Type B pancreatic cell (in vitro differentiated cells): ENCODE measurements at places on chromosomes 2 and 18. TPM values are rescaled to one million over a fixed set of nuclear protein-coding genes. Genes with fewer than 3 reads are reported as not detected.

DNA sequence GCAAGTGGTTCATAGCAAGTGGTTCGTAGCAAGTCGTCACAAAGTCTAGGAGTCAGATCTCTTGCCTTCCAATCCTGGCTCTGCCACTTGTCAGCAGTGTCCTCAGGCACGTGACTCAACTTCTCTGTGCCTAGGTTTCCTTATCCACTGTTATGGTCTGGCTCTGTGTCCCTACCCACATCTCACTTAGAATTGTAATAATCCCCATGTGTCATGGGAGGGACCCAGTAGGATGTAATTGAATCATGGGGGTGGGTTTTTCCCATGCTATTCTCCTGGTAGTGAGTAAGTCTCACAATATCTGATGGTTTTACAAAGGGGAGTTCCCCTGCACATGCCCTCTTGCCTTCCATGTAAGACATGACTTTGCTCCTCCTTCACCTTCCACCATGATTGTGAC, 51.8 kb upstream of the AP1S3 start:
- H3K4me3 ChIP-seq = no peak overlapping the region
- DNase-seq = no peak
- no peak overlapping the region for H3K27ac ChIP-seq
- peaks cover 42% of the 10 kb centered on the region for H3K36me3 ChIP-seq

DNA sequence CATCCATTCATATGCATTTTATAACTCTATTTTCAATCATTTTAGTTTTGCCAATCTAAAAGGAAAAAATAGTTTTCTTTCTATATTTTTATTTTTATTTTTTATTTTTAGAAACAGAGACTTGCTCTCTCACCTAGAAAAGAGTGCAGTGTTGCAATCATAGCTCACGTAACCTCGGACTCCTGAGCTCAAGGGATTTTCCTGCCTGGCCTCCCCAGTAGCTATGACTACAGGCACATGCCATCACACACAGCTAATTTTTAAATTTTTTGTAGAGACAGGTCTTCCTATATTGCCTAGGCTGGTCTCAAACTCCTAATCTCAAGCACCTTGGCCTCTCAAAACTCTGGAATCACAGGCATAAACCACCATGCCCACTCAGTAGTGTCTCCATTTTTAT, 125.5 kb upstream of the XIRP2 start:
- H3K36me3 ChIP-seq = no peaks in the 10 kb centered on the region
- H3K4me1 ChIP-seq = peaks cover 7% of the 10 kb centered on the region
- no peak overlapping the region for H3K4me3 ChIP-seq
- no peaks in the 10 kb centered on the region for H3K27me3 ChIP-seq

GRCh38 chr18:48784656-48785055, 166.1 kb downstream of the SMAD7 start:
- no peaks in the 10 kb centered on the region for H3K27me3 ChIP-seq
- no peak for DNase-seq
- H3K4me3 ChIP-seq = no peak overlapping the region

- peaks cover 33% of the 10 kb centered on the region for H3K36me3 ChIP-seq
- no peak overlapping the region for H3K4me3 ChIP-seq
- DNase-seq = no peak
- peaks cover 3% of the 10 kb centered on the region for H3K4me1 ChIP-seq
These were observed 35.9 kb downstream of the PTPN4 start for GRCh38 chr2:119795309-119796303.

DNA sequence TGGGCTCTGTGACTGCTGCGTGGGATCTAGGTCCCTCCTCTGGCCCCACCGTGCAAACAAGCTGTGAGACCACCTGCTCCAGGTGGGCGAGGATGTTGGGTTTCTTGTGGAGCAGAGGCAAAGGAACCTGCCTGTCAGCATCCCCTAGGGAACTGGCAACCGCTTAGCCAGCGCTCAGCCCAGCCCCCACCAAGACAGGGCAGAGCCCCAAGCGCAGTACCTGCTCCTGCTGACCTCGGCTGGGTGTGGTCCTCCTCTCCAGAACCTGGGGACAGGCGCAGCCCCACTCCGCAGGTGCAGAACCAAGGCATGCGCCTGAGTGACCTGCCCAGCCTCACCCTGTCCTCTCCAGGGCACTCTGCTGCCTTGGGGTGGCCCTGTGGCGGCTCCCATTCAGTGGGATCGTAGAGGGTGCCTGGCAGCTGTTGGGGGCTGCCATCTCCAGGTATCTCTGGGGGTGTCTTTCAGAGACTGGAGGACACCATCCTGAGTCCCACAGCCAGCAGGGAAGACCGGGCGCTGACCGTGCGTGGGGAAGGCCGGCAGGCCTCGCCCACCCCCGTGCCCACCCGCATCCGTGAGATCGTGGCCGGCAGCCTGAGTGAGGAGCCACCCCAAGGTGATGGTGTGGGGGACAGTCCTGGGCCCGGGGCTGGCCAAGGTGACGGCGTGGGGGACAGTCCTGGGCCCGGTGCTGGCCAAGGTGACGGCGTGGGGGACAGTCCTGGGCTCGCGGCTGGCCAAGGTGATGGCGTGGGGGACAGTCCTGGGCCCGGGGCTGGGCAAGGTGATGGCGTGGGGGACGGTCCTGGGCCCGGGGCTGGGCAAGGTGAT, 12.3 kb downstream of the CROCC2 start:
- H3K27ac ChIP-seq = no peak overlapping the region
- H3K4me1 ChIP-seq = peaks cover 4% of the 10 kb centered on the region
- no peaks in the 10 kb centered on the region for H3K27me3 ChIP-seq
- H3K36me3 ChIP-seq = no peaks in the 10 kb centered on the region

GRCh38 chr2:17375262-17375661, 143.0 kb downstream of the RAD51AP2 start:
- no peak for DNase-seq
- peaks cover 4% of the 10 kb centered on the region for H3K27me3 ChIP-seq
- H3K27ac ChIP-seq = no peak overlapping the region
- H3K4me3 ChIP-seq = no peak overlapping the region
- H3K36me3 ChIP-seq = no peaks in the 10 kb centered on the region

GRCh38 chr2:8244639-8245038, 437.2 kb upstream of the ID2 start:
- H3K4me1 ChIP-seq = peaks cover 7% of the 10 kb centered on the region
- no peaks in the 10 kb centered on the region for H3K36me3 ChIP-seq
- no peak overlapping the region for H3K27ac ChIP-seq

GRCh38 chr2:224393157-224393872, 8.6 kb downstream of the FAM124B start:
- peaks cover 6% of the 10 kb centered on the region for H3K4me1 ChIP-seq
- H3K4me3 ChIP-seq = no peak overlapping the region
- H3K36me3 ChIP-seq = no peaks in the 10 kb centered on the region
- no peak overlapping the region for H3K27ac ChIP-seq

- no peaks in the 10 kb centered on the region for H3K36me3 ChIP-seq
- peaks cover 42% of the 10 kb centered on the region for H3K27me3 ChIP-seq
- no peak overlapping the region for H3K27ac ChIP-seq
- no peak overlapping the region for H3K4me3 ChIP-seq
- no peak for DNase-seq
These were observed 2.8 kb downstream of the SPR start for GRCh38 chr2:72889991-72890390.

DNA sequence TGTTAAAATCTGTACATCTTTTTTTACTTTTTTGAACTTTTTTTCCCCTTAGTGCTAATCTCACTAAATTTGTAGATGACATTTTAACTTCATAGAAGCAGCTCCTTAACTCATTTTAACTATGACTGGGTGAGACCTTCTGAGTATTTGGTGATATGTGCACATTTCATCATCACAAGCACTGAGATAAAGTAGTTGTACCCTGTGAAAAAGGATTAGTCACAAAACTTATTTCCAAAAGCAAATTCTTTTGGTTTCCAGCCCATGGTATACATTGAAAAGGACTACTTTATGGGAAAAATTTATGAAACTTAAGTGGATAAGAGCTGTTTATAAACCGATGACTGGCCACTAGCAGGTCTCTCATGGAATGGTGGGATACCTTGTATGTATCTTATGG, 581.5 kb downstream of the PLCL1 start:
- H3K27ac ChIP-seq = no peak overlapping the region
- H3K27me3 ChIP-seq = peaks cover 8% of the 10 kb centered on the region
- no peaks in the 10 kb centered on the region for H3K4me1 ChIP-seq
- no peaks in the 10 kb centered on the region for H3K36me3 ChIP-seq

DNA sequence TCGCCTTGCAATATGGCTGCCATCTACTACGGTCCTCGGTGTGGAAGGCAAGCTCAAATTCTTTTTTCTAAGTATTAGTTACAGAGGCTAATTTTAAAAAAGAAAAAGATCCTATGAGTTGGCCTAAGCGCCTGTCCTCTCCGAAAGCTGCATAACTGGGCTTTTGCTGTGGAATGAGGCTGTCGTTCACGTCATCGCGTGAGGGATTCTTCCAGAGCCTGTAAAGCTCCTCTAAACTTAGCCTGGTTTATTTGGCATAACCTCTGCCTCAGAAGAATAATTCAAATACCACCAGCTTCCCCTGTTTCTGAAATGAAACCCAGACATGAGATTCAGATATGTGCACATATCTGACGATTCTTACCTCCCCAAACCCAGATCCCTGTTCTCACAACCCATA, 187.4 kb downstream of the DNER start:
- no peak for DNase-seq
- H3K36me3 ChIP-seq = no peaks in the 10 kb centered on the region
- no peak overlapping the region for H3K27ac ChIP-seq
- H3K27me3 ChIP-seq = no peaks in the 10 kb centered on the region
- no peaks in the 10 kb centered on the region for H3K4me1 ChIP-seq
- no peak overlapping the region for H3K4me3 ChIP-seq

GRCh38 chr2:10760794-10761504, 39.5 kb downstream of the ATP6V1C2 start:
- peaks cover 3% of the 10 kb centered on the region for H3K4me1 ChIP-seq
- H3K27me3 ChIP-seq = no peaks in the 10 kb centered on the region
- no peaks in the 10 kb centered on the region for H3K36me3 ChIP-seq
- H3K27ac ChIP-seq = no peak overlapping the region

DNA sequence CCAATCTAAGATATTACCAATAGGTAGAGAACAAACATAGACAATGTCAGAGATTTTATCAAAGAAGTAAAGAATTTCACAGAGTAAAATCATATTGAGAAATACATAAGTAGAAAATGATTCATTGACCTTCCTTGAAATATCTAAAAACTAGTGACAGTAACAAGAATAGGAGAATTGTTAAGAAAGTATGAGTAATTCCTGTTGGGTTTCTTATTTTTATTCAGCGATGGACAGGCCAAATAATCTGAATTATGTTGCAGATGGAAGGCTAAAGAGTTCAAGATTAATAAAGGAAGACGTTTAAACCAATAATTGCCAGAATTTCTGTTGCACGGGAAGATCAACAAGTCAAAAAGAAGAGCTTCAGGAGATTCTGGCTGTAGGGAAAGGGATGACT, 163.4 kb upstream of the RASGRP3 start:
- no peak overlapping the region for H3K27ac ChIP-seq
- peaks cover 7% of the 10 kb centered on the region for H3K36me3 ChIP-seq

GRCh38 chr2:102297891-102298290, 13.5 kb upstream of the IL1RL1 start:
- peaks cover 33% of the 10 kb centered on the region for H3K27me3 ChIP-seq
- DNase-seq = no peak
- no peak overlapping the region for H3K27ac ChIP-seq
- no peaks in the 10 kb centered on the region for H3K36me3 ChIP-seq

- H3K27me3 ChIP-seq = no peaks in the 10 kb centered on the region
- H3K4me1 ChIP-seq = no peaks in the 10 kb centered on the region
- no peak overlapping the region for H3K4me3 ChIP-seq
- no peak overlapping the region for H3K27ac ChIP-seq
- peaks cover 25% of the 10 kb centered on the region for H3K36me3 ChIP-seq
- DNase-seq = no peak
These were observed 58.8 kb downstream of the ST6GAL2 start for GRCh38 chr2:106827158-106827557.

DNA sequence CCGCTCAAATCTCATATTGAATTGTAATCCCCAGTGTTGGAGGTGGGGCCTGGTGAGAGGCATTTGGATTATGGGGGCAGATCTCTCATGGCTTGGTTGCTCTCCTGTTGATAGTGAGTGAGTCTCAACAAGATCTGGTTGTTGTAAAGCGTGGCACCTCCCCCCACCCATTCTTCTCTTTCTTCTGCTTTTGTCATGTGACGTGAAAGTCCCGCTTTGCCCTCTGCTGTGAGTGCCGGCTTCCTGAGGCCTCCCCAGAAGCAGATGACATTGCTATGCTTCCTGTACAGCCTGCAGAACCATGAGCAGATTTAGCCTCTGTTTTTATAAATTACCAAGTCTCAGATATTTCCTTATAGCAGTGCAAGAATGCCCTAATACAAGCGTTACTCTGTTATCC, 673.8 kb downstream of the ADCYAP1 start:
- H3K4me3 ChIP-seq = no peak overlapping the region
- H3K27ac ChIP-seq = no peak overlapping the region
- no peaks in the 10 kb centered on the region for H3K4me1 ChIP-seq

- no peaks in the 10 kb centered on the region for H3K4me1 ChIP-seq
- H3K27me3 ChIP-seq = no peaks in the 10 kb centered on the region
- H3K4me3 ChIP-seq = no peak overlapping the region
- DNase-seq = peak; percentile 48
- H3K36me3 ChIP-seq = peaks cover 17% of the 10 kb centered on the region
These were observed 56.8 kb downstream of the POLR1A start for GRCh38 chr2:86048888-86049287.

DNA sequence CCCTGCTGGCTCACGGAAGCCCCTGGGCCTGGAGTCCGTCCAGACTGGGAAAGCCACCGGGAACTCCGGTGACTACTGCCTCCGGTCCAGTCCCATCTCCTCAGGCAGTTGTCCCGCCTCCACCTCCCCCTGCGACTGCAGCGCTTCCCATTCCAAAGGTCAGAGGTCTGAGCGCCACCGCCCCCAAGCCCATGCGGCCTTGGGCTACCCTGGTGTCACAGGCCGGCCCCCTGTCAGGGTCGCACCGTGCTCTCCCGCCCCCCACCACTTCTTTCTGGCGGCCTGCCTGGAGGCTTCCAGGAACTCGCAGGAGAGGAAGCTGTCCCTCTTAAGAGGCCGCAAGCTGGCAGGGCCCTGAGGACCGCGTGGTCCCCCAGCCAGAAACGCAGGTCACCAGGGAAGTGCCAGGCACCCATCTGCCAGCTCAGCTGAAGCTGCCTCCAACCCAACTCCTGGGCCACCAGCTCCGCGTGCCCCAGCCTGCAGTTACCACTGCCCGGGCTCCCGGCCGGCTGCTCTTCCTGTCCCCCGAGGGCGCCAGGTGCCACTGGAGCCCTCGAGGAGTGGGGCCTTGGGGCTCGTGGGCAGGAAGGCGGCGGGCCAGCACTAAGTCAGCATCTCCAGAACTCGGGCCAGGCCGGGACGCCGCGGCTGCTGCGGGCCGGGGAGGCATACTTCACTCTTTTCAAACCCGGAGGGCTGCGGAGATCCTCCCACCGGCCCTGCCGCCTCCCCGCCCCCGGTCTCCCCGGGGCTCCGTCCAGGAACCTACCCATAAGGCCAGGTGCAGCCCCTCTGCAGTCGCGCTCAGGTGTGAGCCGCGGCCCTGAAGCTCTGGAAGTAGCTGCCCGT, 83.3 kb upstream of the POMC start:
- peaks cover 41% of the 10 kb centered on the region for H3K36me3 ChIP-seq
- peak overlapping the region; percentile 91 for H3K4me3 ChIP-seq
- peak overlapping the region; percentile 79 for H3K27ac ChIP-seq
- H3K27me3 ChIP-seq = no peaks in the 10 kb centered on the region

- no peak overlapping the region for H3K4me3 ChIP-seq
- no peak for DNase-seq
- peaks cover 20% of the 10 kb centered on the region for H3K27me3 ChIP-seq
- peaks cover 29% of the 10 kb centered on the region for H3K4me1 ChIP-seq
- no peaks in the 10 kb centered on the region for H3K36me3 ChIP-seq
These were observed 84.6 kb downstream of the RDH14 start for GRCh38 chr2:18475884-18476283.

GRCh38 chr2:240333985-240334384, 101.5 kb upstream of the GPC1 start:
- no peak for DNase-seq
- H3K27ac ChIP-seq = no peak overlapping the region
- no peaks in the 10 kb centered on the region for H3K36me3 ChIP-seq
- H3K4me3 ChIP-seq = no peak overlapping the region

Gene ACTG2
- 4.2 and 13.7 TPM in 2 replicates for total RNA-seq

Gene SH3RF3
- 2.5 and 13.9 TPM in 2 replicates for total RNA-seq

Gene DCAF17
- total RNA-seq = 12.9 and 26.4 TPM in 2 replicates

Gene B4GALT6
- 35.9 and 47.5 TPM in 2 replicates for total RNA-seq

Gene HRH4
- total RNA-seq = 0.24 TPM in 1 of 2 replicates, not detected in the other

Gene FRZB
- total RNA-seq = 3.6 and 17.1 TPM in 2 replicates
